Right cardiac atrium (tissue), 5 donors: ENCODE measurements at places on chromosomes 2 and 18. TPM values are rescaled to one million over a fixed set of nuclear protein-coding genes. Genes with fewer than 3 reads are reported as not detected.
A peak's percentile ranks its signal among the peaks of the same experiment; 100 is the strongest.

TBR1 gene
- not detected for total RNA-seq

ZNF385B gene
- 87.6 TPM for total RNA-seq

PTPN18 gene
- total RNA-seq, result 22.9 TPM

MAPK4 gene
- total RNA-seq, result 73.9 TPM

DNA sequence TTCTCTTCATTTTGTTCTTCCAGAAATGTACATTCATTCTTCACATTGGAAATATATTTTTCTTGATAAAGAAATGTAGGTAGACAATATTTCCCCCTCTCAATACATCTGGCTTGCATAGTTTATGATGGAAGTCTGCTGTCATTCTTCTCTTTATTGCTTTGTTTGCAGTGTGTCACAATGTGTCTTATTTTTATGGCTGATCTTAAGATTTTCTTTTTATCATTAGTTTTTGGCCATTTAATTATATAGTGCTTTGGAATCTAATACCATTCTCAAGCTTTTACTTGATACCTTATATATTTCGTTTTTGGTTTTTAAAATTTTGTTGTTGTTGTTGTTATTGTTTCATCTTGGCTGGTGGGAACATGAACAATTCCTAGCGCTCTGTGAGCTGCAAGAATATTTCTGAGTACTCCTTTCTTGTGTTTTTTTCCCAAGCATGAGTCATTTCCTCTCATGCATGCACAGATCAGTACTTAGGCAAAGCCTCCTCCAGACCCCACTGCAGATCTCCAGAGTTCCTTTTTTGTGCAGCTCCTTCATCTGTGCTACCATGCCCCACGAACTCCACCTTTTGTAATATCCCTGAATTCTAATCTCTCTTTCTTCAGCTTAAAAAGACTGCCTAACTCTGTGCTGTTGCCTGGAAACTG, 13.7 kb upstream of the MMADHC start:
- no peak for DNase-seq

DNA sequence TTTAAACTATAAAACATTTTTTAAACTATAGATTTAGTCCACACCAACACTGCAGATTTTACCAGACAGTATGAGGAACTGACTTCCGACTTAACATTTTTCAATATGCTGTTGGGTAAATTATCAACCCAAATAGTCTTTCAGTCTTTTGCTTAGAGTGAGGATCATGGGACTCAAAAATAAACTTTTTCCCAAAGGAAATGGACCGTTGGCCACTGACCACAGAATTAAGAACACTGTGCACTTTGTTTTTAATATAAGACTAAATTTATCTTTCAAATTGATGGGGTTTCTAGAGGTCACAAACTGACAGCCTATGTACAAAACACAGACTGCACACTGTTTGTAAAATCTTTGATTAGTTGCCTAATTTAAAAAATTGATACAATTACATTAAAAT, 44.9 kb downstream of the FIGN start:
- no peak for DNase-seq

DNA sequence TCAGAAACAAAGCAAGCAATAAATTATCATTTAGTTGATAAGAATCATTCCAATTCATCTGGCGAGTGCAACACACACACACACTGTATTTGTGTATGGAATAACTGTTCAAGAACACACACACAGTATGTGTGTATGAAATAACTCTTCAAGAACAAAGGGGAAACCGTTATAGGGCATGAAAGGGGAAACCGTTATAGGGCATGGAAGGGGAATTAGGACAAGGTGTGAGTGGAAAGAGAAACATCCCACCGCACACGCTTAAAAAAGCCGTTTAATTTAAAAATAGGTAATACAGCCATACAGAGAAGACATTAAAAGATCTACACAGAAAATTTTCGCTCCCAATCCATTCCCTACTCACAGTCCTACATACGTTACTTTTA, 607 bp upstream of the TSN start:
- no peak for DNase-seq

DNA sequence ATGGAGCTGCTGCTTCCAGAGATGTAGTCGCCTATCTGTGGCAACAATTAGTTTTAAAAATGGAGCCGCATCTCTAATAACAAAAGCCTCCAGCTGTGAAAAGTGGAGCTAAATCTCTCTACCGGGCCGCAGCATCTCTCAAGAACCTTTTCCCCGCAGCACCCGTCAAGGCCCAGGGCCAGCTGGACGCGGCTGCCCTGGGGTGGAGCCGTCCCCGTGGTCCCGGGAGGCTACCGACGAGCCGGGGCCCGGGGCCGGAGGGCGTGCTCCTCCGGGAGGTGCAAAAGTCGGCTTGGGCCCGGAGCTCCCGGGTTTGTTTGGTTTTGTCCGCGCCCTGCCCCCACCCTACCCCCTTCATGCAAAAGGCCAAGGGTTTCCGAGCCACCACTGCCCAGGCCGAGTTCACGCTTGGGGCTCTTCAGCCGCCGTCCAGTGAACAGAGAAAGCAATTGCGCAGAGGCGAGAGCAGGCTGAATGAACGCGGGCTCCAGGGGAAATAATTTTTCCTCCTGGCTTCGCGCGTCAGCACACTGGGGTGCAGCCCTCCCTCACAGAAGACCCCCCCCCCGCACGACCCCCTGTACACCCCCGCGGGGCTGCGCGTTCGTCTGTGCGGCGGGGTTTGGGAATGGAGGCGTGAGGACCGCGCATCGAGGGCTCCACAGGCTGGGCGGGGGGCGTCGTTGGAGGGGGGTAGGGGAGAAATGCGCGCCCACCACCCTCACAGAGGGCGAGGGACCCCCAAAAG, 557 bp upstream of the GREB1L start:
- peak; percentile 64 for DNase-seq

- DNase-seq, result no peak
These were observed 321.8 kb downstream of the ZEB2 start for GRCh38 chr2:144198116-144198515.

DNA sequence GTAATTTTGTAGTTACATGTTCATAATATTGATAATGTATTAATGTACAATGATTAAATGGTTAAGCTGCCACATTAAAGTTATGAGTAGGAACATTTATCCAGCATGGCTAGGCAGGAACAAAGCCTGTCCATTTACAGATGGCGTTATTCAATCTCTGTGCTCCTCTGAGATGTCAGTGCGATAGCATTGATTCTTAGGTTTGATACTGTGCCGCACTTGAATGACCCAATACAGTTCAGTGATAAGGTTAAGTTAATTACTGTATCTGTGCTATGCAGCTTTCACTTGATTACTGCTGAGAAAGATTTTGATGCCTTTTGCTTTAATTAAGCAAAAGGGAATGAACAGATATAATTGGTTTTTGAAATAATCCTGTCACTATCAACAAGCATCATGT, 111.8 kb downstream of the ZNF407 start:
- DNase-seq, result no peak

DNA sequence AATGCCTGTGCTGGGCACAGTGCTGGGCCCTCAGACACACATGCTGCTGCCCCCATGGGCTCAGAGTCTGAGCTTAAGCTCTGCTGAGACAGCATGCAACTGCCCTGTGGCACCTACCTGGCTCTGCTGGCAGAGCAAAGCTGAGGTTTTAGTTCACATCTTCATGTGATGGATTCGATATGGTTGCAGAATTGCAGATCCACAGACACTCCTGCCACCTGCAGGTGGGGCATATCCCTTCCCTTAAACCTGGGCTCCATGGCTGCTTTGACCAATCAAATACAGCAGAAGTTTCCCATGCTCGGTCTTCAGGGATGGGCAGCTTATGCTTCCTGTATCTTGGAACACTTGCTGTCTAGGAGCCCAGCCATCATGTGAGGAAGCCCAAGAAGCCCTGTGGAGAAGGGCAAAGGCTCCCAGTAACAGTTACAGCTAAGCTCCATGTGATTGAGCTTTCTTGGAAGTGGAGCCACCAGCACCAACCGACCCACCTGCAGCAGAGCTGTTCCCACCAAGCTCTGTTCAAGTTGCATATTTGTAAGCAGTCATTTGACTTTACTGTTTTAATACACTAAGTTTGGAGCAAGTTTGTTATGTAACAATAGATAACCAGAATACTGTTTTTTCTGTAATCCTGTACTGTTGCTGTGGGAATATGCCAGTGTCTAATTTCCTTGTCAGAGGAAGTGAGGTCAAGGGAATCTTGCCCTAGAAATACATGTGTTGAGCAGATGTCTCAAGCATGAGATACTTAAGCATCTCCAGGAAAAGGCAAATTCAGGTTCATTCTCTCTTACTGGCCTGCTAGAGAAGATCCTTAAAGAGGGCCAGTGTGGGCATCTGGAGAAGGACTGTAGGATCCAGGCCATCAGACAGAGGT, 79.3 kb downstream of the SH3RF3 start:
- DNase-seq, result no peak

- DNase-seq, result no peak
These were observed 85.7 kb upstream of the UGP2 start for GRCh38 chr2:63755965-63756364.

GRCh38 chr2:24552836-24553235, 61.8 kb downstream of the NCOA1 start:
- no peak for DNase-seq

- DNase-seq, result peak; percentile 67
These were observed 44.5 kb upstream of the FOSL2 start for GRCh38 chr2:28348149-28348567.

DNA sequence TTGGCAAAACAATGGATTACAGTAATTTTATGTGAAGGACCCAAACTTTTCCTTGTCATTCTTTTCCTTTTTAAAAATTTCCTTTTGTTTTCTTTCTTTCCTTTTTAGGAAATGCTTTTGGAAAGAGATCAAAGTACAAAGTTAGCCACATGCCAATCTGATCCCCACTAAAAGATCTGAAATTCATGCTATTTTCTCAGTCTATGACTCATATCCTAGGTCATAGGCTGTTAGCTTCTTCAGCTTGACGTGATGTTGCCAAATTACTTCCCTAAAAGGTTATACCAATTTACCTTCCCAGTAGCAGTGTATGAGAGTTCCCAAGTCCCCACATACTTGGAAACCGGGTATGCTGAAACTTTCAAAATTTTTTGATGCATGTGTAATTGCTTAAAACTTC, 355.3 kb downstream of the INSIG2 start:
- DNase-seq, result no peak
